Left lobe of liver (tissue), 2 donors: ENCODE measurements at places on chromosomes 2 and 18. TPM values are rescaled to one million over a fixed set of nuclear protein-coding genes. Genes with fewer than 3 reads are reported as not detected.

DNA sequence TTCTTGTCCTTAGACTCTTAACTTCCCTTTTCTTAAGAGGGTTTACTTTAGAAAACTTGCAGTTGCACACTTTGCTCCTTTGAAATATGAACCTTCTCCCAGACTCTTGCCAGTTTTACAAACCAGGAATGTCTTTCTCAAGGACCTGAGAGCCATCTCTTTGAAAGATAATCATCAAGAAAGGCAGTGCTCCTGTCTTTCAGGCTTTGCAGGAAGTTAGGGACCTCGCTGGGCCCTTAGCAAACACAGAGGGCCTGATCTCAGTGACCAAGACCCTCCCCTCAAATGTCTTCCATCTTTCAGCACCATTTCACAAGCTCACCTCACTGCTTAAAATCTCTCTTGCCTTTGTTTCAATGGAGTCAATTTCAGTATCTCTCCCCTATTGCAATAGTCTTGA lies 32.0 kb upstream of the NYAP2 start:
- no peak for DNase-seq

Gene MALL
- 1.6 TPM for total RNA-seq

DNA sequence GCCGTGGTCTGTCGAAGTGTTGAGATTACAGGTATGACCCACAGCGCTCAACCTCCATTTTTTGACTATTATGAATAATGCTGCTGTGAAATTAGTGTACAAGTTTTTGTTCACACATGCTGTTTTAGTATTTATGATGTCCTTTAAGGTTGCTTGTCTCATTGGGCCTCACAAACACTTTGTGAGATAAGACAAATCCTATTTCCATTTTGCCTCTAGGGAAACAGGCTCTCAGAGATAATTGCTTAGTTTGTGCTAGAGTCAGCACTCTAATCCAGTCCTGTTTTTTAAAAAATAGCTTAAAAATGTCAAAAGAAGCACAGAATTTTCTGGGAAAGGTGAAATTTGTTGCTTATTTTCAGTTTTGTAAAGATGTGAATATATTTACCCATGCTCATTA lies 43.3 kb upstream of the CUL3 start:
- no peak for DNase-seq

Gene CHRNG
- not detected for total RNA-seq

DNA sequence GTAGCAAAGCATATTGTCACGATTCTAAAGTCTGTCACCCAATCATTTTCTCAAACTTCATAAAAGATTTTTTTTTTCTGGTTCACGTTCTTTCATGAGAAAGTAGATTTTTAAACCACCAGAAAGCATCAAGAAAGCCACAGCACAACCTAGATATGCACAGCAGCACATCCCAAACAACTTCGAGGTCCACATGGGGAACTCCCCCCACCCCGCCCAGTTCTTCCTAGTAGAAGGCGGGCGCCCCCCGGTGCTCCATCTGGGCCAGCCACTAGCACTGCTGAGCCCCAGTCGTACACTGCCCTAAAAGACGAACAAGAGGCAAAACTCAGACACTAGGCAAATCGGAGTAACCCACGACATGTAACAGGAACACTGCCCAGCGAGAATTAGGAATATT lies 15.5 kb downstream of the HDLBP start:
- no peak for DNase-seq

DNA sequence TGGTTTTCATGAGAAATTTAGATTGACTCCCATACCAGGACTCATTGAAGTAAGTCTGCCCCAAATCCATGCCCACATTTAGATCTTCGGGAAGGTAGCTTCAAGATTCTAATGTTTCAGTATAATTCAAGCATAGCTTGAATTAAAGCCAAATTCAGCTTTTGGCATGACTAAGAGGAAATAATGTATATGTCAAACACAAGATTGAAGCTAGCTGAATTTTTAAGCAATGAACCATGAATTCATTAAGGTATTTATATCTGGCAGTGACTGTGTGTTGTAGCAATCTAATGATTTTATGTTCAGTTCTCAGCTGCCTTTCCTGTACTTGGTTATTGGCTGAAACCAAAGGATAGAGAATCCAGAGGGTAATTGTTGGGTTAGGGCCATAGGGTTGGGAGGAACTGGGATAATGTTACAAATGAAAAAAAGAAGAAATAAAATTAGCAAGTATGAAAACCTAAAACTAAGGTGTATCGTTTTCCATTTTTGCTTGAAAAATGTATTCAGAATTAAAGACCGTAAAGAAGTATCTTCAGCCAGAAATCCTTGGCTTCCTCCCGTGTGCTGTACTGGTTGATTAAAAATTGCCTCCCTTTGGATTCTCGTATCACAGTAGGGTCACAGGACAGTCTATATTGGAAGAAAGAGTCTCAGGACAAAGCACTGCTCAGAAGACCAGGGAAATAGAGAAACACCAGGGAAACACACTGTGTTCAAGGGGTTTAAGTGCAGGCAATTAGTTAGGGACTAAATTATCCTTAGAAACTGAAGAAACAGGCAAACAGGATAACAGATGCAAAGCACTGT lies 119.0 kb upstream of the FN1 start:
- DNase-seq = no peak

DNA sequence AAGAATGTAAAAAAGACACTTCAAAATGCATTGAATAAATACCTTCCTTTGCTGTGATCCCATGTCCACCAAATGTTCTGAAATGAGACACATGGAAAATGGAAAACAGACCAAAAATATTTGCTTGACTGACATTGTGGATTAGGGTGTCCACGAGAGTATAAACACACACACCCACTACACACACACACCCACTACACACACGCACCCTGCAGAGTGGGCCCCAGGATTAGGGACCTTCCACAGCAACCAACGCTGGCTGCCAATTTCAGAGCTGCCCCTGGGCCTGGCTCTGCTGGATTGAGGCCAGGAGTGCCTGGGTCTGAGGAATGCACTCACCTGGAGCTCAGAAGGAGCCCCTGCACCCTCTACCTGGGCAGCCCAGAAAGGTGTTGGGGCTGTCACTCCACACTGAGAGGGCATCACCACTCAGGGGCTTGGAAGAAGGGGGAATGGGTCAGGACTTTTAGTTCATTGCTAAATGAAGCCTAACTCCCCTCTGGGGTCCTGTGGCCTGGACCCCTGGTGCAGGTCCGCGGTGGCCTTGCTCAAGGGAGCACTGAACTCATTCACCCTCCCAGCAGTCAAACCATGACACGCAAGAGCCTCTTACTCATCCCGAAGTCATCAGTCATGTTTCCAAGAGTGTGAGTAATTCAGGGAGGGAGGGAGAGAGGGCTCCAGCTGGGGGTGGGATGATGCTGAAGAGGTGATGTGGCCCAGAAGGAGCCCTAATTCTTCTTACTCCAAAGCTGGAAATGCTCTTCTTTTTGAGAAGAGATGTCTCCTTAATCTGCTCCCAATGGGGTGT lies 50.2 kb upstream of the PLB1 start:
- DNase-seq = no peak
